ENCODE measurements at places on chromosomes 7 and 10.

- H3K27me3 ChIP-seq = no peaks in the 10 kb centered on the region
- no peak for DNase-seq
- H3K4me1 ChIP-seq = no peaks in the 10 kb centered on the region
- H3K36me3 ChIP-seq = no peaks in the 10 kb centered on the region
- no peak overlapping the region for H3K4me3 ChIP-seq
- no peak overlapping the region for H3K27ac ChIP-seq
Observed at GRCh38 chr7:49432254-49432653, 341.2 kb upstream of the VWC2 start.

DNA sequence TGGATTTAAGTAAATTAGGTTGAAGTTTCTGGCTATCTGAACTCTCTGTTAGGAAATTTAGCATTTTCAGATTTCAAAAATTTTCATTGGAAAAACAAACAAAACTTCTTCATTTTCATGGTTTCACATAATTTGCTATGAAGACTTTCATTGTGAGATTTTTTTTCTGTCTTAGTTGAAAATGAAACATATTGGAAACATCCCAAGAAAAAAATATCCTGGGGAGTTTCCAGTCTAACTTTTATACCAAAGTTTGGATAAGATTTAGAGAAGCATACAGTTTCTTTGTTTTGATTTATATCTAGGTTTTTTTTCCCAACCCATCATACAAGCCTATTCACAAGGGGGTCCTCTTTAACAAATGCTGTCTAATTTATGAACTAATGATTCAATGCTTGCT lies 300.5 kb upstream of the SEMA3A start:
- H3K27me3 ChIP-seq = peaks cover 3% of the 10 kb centered on the region
- no peaks in the 10 kb centered on the region for H3K36me3 ChIP-seq
- H3K27ac ChIP-seq = no peak overlapping the region

GRCh38 chr10:85673270-85673669 lies 693.3 kb downstream of the GRID1 start:
- H3K27ac ChIP-seq = no peak overlapping the region
- H3K4me1 ChIP-seq = no peaks in the 10 kb centered on the region
- peaks cover 4% of the 10 kb centered on the region for H3K27me3 ChIP-seq
- H3K4me3 ChIP-seq = no peak overlapping the region
- H3K36me3 ChIP-seq = peaks cover 13% of the 10 kb centered on the region

GRCh38 chr10:120039046-120039445 lies 146.5 kb downstream of the SEC23IP start:
- DNase-seq = no peak
- no peaks in the 10 kb centered on the region for H3K36me3 ChIP-seq
- H3K4me1 ChIP-seq = peaks cover under 1% of the 10 kb centered on the region
- H3K27me3 ChIP-seq = no peaks in the 10 kb centered on the region

GRCh38 chr7:45224832-45225231 lies 67.2 kb downstream of the RAMP3 start:
- peaks cover 5% of the 10 kb centered on the region for H3K27me3 ChIP-seq
- peaks cover 5% of the 10 kb centered on the region for H3K36me3 ChIP-seq
- H3K4me3 ChIP-seq = no peak overlapping the region
- no peak for DNase-seq
- H3K27ac ChIP-seq = no peak overlapping the region

DNA sequence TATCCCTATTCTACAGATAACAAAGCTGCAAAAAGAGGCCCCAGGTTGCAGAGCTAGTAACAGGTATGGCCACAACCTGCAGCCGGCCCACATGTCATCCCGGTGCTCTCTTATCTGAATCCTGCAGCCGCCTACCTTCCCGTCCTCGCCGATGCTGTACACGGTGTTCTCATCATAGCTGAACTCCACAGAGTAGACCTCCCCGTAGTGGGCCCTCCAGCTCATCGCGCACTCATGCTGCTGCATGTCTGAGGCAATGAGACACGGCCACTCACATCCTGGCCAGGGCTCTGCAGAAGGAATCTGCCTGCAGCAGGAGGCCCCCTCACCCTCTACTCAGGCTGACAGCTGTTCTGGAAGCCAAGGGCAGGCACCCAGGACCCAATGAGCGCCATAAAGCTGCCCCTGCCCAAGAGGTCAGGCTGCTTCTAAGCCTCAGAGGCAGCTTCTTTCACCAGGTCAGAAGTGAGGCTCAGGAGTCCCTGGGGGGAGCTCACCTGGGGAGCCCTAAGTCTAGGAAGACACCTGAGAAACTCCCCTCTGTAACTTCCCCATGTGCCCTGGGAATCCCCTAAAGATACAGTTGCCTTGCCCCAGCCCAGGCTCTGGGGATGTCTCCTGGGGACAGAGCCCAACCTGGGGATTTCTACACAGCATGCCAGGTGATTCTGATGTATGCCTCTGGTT lies 17.9 kb upstream of the CYREN start:
- H3K4me3 ChIP-seq = no peak overlapping the region
- no peak for DNase-seq
- no peak overlapping the region for H3K27ac ChIP-seq
- no peaks in the 10 kb centered on the region for H3K4me1 ChIP-seq

DNA sequence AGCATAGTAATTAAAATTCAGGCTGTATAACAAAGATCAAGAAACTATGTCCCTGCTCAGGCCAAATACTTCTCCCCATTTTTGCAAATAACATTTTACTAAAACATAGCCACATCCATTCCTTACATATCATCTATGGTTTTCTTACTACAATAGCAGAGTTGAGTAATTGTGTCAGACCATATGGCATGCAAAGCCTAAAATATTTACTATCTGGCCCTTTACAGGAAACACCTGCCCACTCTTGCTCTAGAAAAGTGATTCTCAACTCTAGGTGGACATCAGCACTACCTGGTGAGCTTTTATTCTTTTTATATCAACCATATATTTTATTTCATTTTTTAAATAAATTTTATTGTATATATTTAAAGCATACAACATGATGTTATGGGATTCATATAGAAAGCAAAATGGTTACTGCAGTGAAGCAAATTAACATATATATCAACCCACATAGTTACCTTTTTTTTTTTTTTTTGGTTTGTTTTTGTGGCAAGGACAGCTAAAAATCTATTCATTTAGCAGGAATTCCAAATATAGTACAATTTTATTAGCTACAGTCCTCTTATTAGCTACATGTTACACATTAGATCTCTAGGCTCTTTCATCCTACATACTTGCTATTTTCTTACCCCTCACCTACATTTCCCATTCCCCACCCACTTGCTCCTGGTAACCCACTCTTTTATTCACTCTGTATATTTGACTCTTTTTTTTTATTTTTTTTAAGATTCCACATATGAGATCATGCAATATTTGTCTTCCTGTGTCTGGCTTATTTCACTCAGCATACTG lies 19.6 kb downstream of the ABI1 start:
- peaks cover 10% of the 10 kb centered on the region for H3K4me1 ChIP-seq
- no peak overlapping the region for H3K27ac ChIP-seq
- no peaks in the 10 kb centered on the region for H3K36me3 ChIP-seq
- no peak for DNase-seq
- no peaks in the 10 kb centered on the region for H3K27me3 ChIP-seq

DNA sequence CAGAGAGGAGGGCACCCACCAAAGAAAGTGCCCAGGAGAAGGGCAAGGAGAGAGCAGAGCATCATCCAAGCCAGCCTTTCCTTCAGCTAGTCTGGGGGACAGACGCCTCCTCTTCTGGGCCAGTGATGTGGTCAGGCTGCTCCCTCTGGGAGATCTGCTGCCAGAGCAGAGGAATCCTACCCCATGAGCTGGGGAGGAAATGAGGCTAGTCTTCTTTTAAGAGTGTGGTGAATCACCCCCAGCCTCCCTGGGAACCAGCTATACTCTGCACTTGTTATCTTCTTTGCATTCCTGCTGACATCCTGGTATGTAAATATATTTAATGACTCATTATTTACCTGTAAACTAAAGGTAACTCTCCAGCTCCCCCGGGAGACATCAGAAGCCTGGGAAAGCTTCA lies 41.6 kb upstream of the EPHB6 start:
- H3K27ac ChIP-seq = no peak overlapping the region
- H3K4me3 ChIP-seq = no peak overlapping the region
- no peak for DNase-seq
- H3K27me3 ChIP-seq = peaks cover 2% of the 10 kb centered on the region
- H3K4me1 ChIP-seq = peaks cover 23% of the 10 kb centered on the region

- no peak overlapping the region for H3K4me3 ChIP-seq
- no peak overlapping the region for H3K27ac ChIP-seq
- no peaks in the 10 kb centered on the region for H3K36me3 ChIP-seq
- no peaks in the 10 kb centered on the region for H3K27me3 ChIP-seq
- no peaks in the 10 kb centered on the region for H3K4me1 ChIP-seq
Observed at GRCh38 chr10:58322072-58322834, 12.6 kb upstream of the UBE2D1 start.

Data from glutamatergic neuron (in vitro differentiated cells).